RPMI8226 (cell line): ENCODE measurements at places on chromosomes 1 and 21.

- no peak for DNase-seq
These were observed 2.5 kb upstream of the PKNOX1 start for GRCh38 chr21:42971897-42972275.

DNA sequence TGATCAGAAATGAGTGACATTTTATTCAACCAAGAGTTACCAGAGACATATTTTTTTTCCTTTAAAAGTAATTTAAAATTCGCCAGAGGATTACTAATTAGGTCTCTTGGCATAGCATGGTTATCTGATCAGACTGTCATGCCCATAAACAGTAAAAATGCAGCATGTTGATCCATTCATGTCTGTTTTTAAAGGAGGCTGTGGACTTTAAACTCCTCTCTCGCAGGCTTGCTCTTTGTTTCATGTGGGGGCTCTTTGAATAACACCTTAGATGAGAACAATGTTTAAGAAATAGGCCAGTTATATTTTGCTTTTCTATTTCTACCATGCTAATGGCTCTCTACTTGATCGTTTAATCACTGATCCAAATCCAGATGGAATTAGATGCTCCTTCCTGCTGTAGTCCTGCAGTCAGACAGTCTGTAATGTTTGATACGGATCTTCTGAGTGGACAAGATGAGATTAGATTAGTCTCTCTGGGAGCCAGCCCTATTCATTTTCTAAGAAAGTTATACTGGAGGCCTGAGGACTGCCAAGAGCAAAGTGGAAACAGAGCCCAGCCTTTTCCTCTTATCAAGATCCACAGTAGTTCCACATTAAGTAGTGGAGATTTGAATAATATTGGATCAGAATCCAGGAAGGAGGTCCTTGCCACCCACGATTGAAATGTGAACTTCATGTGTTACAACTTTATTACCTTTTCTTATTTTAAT, 197.4 kb downstream of the HS2ST1 start:
- no peak for DNase-seq

- DNase-seq, result no peak
These were observed 43.5 kb downstream of the NFIA start for GRCh38 chr1:61125895-61126294.

DNA sequence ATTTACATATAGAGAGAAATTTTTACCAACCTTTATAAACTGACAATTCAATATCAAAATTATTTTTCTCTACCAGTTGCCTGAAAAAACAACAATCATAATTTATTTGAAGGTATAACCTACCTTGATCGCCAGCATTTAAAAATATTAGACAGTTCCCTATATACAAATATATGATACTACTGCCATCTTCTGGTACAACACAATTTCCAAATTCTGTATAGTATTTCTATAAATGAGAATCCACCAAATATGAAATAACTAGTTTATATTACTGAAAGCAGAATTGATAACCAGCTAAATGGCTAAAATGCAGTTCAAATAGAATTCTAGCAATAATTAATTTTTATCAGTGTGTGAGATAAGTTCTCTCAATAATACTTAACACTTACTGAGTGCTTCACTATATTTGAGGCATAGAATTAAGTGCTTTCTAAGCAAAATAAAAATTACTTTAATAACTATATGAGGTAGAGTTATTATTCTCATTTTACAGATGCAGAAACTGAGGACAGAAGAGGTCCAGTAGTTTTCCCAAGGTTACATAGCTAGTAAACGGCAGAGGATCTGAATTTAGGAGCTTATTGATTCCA, 75.6 kb downstream of the PIGK start:
- no peak for DNase-seq

DNA sequence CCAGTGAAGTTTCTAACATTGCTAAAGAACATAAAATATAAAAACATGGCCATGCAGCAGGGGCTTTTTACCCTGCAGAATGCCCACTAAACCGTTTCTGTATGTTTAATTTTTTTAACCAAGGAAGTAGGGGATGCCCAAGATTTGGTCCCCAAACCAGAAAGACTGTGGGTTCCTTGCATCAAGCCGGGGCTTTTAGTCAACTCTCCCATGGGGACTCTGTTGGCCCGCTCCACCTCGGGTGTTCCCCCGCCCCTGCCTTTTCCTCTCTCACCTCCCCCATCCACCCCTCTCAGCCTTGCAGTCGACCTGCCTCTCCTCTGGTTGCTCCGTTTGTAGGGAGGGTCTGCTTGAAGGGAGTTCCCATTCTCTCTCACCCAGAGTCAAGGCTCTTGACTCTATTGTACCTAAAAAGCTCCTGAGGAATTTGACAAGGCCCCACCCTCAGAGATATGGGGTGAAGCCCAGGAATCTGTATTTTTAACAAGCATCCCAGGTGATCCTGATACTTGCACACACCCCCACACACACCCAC, 117.5 kb downstream of the TOMM20 start:
- no peak for DNase-seq

GRCh38 chr1:29081201-29081600, 42.5 kb downstream of the TMEM200B start:
- DNase-seq, result no peak

DNA sequence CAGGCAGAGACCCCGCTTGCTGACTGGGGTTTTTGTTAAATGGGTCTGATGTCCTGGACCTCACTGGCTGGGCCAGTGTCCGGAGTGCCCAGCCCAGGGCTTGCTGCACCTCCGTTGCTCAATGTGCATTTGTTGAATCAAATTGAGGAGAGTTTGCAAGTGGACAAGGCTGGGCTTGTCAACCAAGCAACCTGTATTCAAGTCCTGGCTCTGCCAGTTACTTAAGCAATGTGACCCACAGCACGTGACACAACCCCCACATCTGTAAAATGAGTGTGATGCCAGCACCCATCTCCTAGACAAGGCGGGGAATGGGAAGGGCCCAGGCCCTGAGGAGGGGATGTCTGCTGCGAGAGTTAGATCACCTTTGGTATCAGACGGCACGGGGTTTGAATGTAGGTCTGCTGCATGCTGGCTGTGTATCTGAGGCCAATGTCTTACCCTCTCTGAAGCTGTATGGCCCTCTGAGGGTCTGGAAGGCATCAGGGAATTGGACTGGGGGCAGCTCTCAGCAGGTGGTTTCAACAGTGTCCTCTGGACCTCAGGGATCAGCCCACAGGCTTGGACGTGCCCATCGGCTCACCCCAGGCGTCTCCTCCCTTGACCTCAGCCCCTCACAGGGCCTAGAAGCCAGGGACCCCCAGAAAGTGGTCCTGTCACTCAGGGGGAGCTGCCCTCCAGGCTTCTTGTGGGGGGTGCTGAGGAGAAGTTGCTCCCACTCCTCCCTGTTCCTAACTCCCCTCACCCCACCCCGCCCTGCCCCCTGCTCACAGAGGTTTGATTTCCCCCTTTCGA, 51.0 kb upstream of the RUNX3 start:
- DNase-seq, result no peak

DNA sequence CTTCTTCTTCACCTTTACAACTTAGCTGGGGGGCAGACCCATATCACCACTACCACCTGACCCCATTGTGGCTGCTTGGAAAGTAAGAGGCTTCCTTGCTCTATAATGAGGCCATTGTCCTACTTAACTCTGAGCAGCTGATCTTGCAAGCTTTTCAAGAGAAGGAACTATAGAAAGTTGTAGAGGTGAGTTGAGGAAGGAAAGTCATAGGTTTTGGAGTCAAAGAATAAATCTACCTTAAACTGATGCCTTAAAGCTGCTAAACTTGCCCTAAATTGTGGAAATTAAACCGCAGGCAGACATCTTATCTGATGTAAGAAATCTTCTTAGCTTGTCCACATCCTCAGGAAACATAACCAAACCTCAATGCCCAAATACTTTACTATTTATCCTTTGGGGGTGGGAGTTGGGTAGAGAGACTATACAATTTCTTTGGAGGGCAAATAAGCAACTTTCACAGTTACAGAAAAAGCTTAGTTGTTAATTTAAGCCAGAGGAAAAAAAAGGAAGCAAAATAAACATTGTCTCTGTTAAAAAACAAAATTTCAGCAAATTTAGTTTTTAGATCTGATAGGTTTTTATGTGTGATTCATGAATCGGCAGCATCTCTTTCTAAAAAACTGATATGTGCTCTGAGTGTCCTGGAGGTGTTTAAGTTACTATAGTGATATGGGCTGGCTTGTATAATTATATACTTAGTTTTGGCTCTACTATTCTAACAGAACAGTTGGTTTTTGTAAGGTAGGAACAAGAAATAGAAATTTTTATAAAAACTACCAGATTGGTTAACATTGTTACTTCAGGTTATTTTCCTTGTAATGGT, 4.7 kb downstream of the IL23R start:
- no peak for DNase-seq
